Inflammatory macrophage (primary cell): ENCODE measurements at places on chromosomes 6 and 20.

GRCh38 chr6:156852147-156852857, 75.1 kb downstream of the ARID1B start:
- no peak for DNase-seq

DNA sequence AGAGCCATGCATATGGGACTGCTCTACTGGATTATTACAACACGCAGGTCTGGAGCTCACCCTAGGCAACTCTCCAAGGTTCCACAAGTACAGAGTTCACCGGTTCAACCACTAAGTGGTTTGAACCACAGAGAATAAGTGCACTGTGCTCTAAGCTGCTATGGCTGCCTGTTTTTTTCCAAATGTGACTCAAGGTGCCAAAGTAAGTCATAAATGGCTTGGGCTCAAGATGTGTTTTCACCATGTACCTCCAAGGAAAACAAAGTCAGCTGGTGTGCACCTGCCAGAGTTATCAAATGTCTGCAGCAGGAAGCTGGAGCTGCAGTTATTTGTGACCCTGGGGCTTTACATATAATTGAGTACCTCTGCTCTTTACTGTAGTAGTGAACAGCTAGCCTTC, 76.7 kb downstream of the PREP start:
- DNase-seq, result no peak

DNA sequence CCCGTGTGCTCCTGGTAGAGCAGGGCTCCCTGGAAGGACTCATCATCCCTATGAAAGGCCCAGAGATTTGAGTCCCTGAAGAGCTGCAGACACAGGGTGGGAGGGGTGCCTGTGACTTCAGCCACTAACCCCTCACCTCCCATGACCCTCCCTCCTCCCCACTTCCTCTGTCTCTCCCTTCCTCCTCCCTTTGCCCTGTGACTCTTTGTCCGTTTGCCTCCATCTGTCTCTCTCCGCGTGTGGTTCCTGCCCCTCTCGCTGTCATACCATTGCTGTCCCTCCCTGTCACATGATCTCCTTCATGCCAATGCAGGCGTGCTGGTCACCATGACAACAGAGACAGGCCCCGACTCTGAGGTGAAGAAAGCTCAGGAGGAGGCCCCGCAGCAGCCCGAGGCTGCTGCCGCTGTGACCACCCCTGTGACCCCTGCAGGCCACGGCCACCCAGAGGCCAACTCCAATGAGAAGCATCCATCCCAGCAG, 19.0 kb downstream of the EPB41L1 start:
- DNase-seq, result peak; percentile 36

DNA sequence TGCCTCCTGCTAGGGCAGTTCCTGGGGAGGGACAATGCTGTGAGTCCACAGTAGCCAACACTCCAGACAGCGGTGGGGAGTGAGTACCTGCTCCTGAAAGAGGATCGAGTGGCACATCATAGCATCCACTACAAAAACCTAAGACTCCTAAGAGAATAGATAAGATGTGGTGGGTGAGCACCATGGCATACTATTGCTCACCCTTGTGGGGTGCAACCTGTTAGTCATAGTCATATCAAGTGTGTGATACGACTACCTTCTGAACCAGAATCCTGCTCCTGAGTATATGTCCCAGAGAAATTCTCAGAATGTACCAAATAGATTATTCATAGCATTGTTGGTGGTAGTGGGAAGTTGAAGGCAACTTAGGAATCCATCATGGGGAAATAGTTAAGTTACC, 62.7 kb upstream of the GLP1R start:
- no peak for DNase-seq

- peak; percentile 30 for DNase-seq
Measured at GRCh38 chr6:44737829-44738528, 350.5 kb downstream of the CDC5L start.
